Stimulated activated CD4-positive, alpha-beta T cell treated with anti-CD3 and anti-CD28 coated beads, TNF-alpha, amount 100 ng/mL, for 4 hours (primary cell): ENCODE measurements at places on chromosomes 3 and 15.
A peak's percentile ranks its signal among the peaks of the same experiment; 100 is the strongest.

DNA sequence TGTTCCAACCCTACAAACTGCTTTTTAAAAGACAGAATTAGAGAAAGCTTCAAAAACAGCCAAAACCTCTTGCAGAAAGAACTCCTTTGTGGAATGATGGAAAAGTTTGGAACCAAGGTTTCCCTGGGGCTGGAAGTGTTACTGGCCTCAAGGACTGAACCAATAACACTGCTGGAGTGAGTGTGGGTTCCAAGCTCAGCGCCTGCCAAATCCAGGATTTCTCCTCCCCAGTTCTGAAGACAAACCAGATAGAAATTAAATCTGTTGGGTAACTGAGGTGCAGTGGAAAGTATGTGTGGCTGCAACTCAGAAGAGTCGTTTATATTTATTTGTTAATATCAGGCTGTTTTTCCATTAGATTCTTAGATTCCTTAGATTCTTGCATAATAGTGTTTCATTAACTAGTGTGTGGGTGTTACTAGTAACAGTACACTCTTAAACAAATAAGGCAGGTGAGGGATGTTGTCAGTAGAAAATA is 66.5 kb upstream of the FNDC3B start:
- DNase-seq, result no peak

- peak; percentile 13 for DNase-seq
Measured at GRCh38 chr3:99808163-99808794, 9.4 kb upstream of the CMSS1 start.

GRCh38 chr15:27123808-27124207 is 152.8 kb downstream of the GABRG3 start:
- no peak for DNase-seq

DNA sequence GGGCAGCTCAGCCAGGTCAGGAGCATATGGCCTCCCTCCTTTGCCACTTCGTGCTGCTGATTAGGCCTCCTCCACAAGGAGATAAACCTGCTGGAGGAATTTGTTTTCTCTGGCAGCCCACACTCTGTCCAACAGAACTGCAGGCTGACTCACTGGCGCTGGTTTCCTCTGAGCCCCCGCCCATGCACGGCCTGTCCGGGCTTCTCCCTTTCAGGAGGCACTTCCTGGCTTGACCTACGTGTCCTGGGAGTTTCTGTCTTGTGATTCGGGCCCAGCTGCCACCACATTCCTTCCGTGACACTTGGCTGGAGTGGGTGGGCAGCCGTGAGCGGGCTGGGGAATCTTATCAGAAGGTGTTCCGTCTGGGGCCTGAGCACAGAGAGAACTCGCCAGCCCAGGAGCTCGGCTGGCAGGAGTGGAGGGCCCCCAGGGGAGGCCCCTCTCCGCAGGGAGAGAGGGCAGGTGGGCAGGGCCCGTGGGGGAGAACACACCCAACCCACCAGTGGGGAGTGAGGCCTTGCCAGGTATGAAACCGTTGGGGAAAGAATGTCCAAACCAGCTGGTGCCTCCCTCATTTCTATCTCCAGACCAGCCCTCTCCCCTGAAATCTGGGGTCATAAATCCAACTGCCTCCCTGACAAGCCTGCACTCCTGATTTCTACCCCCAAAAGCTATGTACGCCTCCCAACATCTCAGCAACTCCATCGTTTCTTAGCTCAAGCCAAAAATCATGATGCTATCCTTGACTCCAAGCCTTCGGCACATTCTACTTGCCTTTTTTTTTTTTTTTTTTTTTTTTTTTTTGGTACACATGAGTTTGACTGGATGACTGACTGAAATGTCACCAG is 110.6 kb upstream of the MEF2A start:
- DNase-seq, result no peak
